ENCODE measurements at places on chromosomes 2 and 18.

DNA sequence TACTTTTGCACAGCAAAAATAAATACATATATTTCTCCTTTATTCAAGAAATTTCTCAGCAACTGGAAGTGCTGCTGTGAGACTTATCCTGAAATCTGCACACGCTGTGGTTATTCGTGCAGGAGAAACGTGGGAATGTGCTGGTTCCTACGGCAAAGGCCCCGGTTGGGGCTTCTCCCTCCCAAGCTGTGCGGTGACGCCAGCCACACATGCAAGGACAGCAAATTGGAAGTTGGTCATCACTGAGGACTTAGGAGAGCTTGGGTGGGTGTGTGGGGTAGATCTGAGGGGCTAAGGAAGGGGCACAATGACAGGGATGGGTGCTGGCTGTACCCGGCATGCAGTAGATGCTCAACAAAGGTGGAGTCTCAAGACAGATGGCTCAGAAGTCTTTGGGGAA lies 16.5 kb upstream of the MTCL1 start:
- DNase-seq, result no peak

DNA sequence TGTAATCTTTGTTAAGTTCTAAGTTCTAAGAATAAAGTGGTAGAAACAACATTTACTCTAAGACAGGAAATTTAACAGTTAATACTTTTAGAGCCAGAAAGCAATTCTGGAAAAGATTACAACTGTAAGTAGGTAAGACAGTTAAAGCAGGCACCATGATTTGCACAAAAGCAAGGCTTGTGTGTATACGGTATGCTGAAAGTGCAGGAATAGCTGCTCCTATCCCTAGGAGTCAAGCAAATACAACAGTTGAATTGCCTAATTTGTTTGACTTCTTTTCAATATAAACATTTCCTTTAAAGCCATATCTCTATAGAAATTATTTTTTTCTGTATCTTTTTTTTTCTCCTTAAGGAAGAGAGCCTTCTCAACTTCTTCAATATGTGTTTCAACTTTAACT lies 116.4 kb downstream of the KCNJ3 start:
- DNase-seq, result no peak

GRCh38 chr2:215277944-215278343 lies 33.9 kb upstream of the ATIC start:
- DNase-seq, result no peak

- no peak for DNase-seq
Observed at GRCh38 chr18:55833543-55833942, 245.6 kb upstream of the TCF4 start.

- no peak for DNase-seq
Observed at GRCh38 chr2:231068525-231069222, 12.0 kb downstream of the PSMD1 start.

DNA sequence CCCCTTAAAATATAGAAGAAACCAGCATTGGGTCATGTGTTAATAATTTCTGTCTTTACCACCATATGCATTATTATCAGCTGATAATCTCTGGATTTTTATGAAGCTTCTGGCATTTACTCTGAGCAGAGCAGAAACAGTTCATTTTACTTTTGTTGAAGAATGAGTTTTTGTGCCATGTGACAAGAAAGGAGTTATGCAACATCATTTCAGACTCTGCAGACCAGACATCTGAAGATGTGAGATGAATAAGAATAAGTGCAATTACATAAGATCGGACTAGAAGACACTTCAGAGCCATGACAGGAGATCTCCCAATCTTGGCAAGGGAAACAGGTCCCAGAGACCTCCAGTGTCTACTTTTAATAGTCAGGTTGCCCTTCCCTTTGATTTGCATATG lies 869.4 kb upstream of the VRK2 start:
- DNase-seq, result no peak

DNA sequence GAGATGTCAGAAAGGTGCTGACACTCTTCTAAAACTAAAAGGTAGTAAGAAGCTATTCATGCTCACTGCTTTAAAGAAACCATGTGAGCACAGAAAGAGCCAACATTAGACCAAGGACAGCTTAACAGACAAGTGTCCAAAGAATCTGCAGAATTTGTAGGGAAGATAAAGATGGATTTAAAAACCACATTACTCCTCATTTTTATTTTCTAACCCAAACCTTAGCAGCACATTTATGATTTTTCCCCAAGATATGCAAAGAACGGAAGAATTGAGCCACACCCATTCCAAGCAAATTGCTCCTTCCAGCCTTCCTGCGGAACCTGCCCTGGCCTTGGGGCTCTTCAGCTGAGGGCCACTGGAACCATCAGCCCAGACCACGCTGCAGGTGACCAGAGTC lies 26.9 kb downstream of the MBP start:
- no peak for DNase-seq

- no peak for DNase-seq
Observed at GRCh38 chr2:191316246-191316994, 71.2 kb downstream of the MYO1B start.

DNA sequence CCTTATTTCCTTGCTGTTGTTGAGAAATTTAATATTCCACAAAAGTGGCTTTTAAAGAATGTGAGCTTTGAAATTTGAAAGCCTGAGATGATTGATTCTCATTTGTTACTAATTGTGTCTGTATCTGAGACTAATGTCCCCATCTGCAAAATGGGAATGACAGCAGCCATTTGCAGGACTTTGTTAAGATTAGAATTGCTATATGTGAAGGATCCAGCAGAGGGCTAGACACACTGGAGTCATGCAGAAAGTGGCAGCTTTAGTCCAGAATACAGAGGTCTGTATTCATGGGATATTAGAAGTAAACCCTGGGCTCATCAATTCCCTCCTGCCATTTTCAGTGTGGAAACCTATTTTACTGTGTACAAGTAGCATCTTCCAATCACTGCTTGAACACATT lies 296.5 kb upstream of the GYPC start:
- no peak for DNase-seq
